Kasumi-1 (cell line): ENCODE measurements at places on chromosomes 4 and X.
A peak's percentile ranks its signal among the peaks of the same experiment; 100 is the strongest.

GRCh38 chr4:72358483-72358882 is 210.5 kb downstream of the ADAMTS3 start:
- DNase-seq: no peak

DNA sequence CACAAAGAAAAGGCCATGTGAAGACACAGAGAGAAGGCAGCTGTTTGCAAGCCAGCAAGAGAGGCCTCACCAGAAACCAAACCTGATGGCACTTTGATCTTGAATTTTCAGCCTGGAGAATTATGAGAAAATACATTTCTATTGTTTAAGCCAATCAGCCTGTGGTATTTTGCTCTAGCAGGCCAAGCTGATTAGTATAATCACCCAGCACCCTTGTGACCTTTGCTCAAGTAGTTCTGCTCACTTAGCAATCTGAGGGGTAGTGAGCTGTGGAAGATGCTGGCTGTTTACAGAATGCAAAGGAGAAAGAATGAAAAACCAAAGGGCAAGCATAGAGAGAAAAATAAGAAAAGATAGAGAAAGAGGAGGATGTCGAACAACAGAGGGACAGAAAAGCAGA is 396.4 kb upstream of the BOD1L1 start:
- no peak for DNase-seq

DNA sequence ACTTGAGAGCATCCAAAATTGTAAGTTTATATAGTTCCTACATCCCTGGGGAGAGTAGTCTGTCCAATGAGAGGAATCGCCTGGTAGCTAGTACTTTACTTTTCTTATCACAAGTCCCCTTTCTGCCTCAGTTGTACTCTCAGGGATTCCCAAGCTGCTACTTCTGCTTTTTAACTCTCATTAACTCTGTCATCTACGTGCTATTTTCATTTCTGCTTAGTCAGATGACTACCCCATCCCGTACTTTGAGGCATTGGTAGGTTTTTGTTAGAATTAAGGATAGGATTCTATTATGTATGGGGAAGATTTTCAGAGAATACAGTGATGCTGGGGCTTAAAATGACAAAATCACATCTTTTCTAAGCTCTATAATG is 24.7 kb downstream of the RBPJ start:
- no peak for DNase-seq

DNA sequence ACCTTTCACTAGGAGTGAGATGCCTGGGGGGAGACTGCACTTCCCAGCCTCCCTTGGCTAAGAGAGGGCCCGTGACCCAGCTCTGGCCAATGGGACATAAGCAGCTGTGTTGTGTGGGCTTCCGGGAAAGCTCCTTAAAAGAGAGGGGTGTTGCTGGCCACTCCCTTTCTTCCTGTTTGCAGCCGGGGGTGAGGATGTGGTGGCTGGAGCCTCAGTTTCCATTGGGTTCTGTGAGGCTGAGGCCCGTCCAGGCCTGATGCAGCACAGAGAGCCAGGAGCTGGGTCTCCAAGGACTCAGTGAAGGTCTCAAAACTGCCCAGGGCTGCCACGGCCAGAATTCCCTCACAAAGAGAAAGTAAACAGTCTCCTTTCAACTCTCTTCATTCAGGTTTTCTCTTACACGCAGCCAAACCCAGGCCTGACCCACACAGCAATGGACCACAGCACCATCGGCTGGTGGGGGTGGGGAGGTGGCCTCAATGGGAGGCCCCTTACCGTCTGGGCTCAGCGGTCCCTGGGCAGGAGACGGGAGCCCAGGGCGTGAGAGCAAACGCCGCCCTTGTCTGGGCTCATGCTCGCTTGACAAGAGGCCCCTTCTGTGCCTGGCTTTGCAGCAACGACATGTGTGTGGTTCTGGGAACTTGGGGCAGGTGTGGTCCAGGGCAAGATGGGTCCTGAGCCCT is 6.6 kb downstream of the NKX1-1 start:
- no peak for DNase-seq

- peak; percentile 81 for DNase-seq
Observed at GRCh38 chr4:26330186-26330787, 9.5 kb downstream of the RBPJ start.

GRCh38 chr4:6268650-6269615 is 717 bp upstream of the WFS1 start:
- no peak for DNase-seq
